ENCODE measurements at places on chromosomes 13 and 19.
A peak's percentile ranks its signal among the peaks of the same experiment; 100 is the strongest.

- DNase-seq: no peak
Measured at GRCh38 chr19:19606021-19606420, 12.5 kb downstream of the PBX4 start.

GRCh38 chr19:15201374-15202023 lies 704 bp upstream of the NOTCH3 start:
- DNase-seq: no peak

DNA sequence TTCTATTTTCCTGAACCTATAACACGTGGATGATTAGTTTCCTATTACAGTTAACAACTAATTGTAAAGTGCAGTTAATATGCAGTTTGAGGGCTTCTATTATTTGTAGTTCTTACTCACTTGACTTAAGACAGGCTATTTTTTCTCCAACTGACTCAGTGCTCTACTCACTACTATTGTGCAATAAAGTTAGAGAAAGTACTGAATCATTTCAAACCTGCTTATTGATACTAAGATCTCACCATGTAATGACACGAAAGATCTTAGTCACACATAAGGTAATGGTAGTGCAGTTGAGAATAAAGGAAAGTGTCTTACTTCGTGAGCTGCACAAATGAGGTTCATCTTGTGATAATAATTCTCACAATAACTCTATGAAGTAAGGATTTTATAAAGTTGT lies 22.8 kb upstream of the ITM2B start:
- DNase-seq: no peak

DNA sequence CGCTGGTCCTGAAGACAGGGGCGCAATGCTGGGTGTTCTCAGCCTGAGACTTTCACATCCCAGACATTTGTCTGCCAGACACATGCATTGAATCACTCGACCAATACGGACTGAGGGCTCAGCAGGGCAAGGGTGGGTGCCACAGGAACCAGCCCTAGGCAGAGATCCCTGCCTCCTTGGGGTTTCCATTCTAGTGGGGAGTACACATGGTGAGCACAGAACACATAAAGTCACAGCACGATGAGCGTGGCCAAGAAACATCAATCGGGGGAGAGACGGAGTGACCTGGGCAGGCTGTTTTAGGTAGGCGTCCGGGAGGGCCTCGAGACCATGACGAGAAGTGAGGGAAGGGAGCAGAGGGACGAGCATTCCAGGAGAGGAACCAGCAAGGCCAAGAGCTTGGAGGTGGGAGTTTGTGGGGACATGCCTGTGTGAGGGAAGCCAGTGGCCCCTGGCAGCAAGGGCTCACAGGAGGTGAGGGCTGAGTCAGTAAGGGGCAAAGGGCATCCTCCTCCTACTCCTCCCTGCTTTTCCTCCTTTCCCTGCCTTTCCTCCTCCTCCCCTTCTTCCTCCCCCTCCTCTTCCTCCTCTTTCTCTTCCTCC lies 126.3 kb upstream of the PEG3 start:
- DNase-seq: no peak

DNA sequence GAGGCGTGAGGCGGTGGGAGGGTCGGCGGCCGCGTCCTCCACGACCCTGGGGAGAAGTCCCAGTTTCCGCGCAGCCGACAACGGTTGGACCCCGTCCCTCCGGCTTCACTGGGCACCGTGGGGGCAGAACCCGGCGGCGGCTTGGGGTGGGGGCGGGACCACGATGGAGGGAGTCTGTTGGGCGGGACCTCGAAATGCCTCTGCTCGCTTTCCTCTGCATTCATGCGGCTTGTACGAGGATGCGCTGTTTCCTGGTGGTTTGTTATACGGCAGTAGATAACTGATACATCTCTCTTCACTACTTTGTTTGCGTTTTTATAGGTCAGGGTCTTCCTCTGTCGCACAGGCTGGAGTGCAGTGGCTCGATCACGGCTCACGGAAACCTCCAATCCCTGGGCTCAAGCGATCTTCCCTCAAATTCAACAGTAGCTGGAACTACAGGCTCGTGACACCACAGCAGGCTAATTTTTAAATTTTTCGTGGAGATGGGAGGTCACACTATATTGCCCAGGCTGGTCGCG lies 24.6 kb upstream of the ZNF846 start:
- DNase-seq: no peak

DNA sequence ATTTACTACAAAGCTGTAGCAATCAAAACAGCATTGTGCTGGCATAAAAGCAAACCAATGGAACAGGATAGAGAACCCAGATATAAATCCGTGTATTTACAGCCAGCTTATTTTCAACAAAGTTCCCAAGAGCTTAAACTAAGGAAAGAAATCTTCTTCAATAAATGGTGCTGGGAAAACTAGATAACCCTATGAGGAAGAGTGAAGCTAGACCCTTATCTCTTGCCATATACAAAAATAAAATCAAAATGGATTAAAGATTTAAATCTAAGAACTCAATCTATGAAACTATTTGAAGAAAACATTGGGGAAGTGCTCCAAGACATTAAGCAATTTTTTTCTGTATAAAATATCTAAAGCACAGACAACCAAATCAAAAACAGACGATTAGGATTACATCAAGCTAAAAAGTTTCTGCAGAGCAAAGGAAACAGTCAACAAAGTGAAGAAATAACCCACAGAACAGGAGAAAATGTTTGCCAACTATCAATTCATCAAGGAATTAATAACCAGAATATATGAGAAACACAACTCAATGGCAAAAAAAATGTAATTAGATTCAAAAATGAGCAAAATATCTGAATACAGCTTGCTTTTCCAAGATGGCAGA lies 480.7 kb downstream of the LMO7 start:
- no peak for DNase-seq

DNA sequence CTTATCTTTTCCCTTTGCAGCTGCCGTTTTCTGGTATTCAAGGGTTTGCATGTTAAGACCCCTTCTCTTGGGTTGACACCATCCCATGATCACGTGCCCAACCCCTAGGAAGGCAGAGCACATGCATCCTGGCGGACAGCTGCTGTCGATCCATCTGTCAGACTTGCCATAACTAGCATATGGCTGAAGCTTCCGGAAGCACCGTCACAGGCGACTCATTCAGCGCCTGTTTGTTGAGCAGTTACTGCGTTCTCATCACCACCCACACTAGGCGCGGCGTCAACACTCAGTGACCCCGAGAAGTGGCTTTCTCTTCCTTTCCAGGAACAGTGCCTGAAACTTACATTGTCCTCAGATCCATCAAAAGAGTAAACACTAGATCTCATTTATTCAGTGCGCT lies 93.6 kb downstream of the SOX1 start:
- no peak for DNase-seq

- peak; percentile 12 for DNase-seq
Measured at GRCh38 chr13:66748712-66749111, 481.4 kb downstream of the PCDH9 start.

DNA sequence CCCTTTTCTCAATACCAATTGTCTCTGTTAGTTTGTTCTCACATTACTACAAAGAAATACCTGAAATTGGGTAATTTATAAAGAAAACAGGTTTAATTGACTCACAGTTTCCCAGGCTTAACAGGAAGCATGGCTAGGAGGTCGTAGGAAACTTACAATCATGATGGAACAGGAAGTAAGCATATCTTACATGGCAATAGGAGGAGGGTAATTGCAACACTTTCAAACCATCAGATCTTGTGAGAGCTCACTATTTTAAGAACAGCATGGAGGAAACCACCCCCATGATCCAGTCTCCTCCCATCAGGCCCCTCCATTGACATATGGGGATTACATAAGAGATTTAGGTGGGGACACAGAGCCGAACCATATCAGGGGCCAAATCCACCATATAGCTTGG lies 1210.1 kb upstream of the SPRY2 start:
- no peak for DNase-seq

DNA sequence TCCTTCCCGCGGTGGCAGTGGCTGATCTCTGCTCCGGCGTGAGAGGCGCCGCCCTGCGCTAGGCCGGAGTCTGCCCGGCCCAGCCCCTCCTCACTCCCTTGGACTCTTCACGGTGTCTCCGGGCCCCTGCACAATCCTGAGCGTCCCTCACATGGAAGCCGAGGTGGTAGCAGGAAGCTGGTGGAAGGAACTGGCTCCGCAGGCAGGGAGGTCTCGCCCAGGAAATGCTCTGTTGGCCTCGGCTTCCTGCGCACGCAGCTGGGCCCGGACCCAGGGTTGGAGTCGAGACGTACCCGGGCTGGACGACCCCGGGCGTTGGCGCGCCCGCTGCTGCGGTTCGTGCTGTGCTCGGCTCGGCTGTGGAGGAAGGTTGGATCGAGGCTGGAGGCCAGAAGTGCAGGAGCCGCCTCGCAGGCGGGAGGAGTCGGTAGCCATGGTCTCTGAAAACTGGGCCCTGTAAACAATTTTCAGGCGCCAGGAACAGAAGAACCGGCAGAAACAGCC lies 46.3 kb downstream of the ZNF724 start:
- DNase-seq: no peak

DNA sequence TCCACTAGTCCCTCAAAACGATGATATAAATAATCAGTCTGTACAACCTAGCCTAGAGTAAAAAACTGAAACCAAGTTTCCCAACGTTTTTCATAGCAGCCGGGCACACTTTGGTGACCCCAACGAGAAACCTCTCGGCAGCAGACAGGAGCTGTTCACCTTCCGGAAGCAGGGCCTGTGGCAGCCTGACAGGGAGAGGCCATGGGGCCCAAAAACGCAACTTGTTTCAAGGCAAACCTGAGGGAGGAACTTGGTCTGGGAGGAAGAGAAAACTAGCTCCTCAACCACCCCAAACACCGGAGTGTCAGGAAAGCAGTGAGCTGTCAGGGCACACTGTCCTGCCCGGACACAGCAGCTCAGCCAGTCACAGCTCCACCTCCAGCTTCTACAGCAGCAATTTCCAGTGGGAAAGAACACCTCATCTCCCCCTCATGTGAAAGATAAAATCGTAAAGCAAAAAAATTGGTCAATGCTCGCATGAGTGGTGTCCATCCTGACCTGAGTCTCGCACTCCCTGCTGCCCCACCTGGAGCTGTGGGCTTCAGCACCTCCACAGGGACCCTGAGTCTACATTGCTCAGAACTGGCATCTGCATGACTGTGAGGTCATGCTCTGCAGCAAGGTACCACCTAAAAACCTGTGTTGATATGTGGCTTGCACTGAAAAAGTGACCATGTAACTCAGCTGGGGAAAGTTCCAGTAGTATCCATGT lies 40.6 kb upstream of the LATS2 start:
- DNase-seq: no peak

- no peak for DNase-seq
Measured at GRCh38 chr19:18604820-18605159, 1.8 kb downstream of the CRLF1 start.

- DNase-seq: no peak
Measured at GRCh38 chr13:41150058-41150457, 17.5 kb upstream of the KBTBD6 start.

GRCh38 chr13:102977471-102977870 lies 88.7 kb downstream of the SLC10A2 start:
- DNase-seq: no peak

DNA sequence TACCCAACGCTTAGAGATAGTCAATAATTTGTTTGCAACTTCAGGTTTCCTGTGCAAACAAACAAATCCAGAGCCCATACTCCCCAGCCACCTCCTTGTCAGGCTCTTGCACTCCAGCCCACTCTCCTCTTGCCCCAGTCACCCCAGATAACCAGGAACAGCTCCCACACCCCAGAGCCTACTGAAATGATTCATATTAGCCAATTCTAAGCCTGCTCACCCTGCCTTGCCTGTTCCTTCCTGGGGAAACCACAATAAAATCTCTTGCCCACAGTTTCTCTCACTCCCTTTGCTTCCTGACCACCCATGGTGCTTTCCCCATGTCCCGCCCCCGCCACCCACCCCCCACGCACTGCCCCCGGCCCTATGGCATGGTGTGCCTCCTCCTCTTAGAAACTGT lies 3.8 kb upstream of the ACTL9 start:
- no peak for DNase-seq

DNA sequence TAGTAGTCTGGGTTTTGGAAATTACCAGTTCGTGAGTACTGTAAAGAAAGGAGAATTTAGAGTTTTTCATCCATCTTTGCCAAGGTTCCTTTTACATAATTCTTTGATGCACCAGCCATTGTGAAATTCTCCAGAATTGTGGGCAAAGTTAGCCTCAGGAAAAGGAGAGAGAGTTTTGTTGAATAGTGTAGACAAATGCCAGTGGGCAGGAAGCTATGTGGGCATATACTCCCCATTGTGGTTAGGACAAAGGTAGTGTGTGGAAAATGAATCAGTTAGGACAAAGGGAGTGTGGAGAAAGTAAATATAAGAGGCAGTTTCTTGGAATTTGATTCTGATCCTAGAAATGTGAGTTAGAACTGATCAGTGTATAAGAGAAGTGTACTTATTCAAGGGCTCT lies 67.9 kb downstream of the PCCA start:
- no peak for DNase-seq

- DNase-seq: no peak
Measured at GRCh38 chr19:15320116-15320515, 12.2 kb downstream of the BRD4 start.

GRCh38 chr13:77291774-77292173 lies 35.1 kb downstream of the MYCBP2 start:
- DNase-seq: no peak

GRCh38 chr19:32061315-32061714 lies 284.1 kb upstream of the ZNF507 start:
- no peak for DNase-seq

- peak; percentile 50 for DNase-seq
Measured at GRCh38 chr19:15672580-15673175, at the start of gene CYP4F12. Gene CYP4F12 (plus strand): TSS chr19:15673087. CDS start chr19:15673530, 443 bp downstream.

DNA sequence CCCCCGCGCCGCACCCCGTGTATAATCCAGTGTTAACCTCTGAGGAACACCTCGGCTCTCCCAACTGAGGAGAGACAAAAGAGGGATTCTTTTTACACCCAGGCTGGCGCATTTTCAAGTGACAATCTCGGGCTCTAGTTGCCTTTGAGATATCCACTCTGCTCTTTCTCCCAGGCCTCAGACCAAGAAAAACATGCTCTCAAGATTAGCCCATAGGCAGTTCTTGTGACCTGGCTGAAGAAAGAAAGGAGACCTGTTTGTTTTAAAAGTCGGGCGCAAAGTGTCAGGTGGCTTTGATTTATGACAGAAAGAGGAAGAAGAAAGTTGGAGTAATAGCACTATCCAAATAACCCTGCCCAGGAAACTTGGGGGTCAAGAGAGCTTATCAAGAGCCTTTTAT lies 27.3 kb downstream of the SHISA2 start:
- DNase-seq: no peak

- DNase-seq: no peak
Measured at GRCh38 chr13:80037505-80037888, 303.4 kb downstream of the SPRY2 start.

DNA sequence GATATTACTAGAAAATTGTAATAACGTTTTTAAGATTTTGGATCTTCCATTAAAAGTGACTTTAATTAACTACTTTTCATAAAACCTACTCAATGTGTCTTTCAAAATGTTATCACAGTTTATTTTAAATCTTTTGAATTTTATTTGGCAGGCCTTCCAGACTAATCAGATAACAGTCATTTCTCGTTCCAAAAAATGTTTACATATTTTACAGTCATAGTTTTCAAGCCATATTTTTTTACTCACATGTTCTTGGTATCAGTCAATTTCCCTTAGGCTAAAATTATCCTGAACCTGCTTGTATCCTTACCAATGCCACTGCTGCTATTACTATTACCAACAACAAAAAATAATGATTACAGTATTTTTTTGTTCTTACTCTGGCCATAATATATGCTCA lies 1783.5 kb downstream of the SLITRK5 start:
- DNase-seq: no peak

GRCh38 chr13:31521435-31521834 lies 217.9 kb upstream of the RXFP2 start:
- DNase-seq: no peak

GRCh38 chr19:51034704-51035103 lies at the start of gene KLK12:
Gene KLK12 (minus strand): TSS chr19:51035002. CDS start chr19:51034621, 381 bp downstream.
- DNase-seq: no peak
